Stimulated activated CD8-positive, alpha-beta memory T cell treated with anti-CD3 and anti-CD28 coated beads, Interleukin-2, amount 100 ng/mL, for 48 hours (primary cell): ENCODE measurements at places on chromosomes 3 and 15.

GRCh38 chr15:50803479-50804180 lies 38.1 kb upstream of the SPPL2A start:
- no peak for DNase-seq

DNA sequence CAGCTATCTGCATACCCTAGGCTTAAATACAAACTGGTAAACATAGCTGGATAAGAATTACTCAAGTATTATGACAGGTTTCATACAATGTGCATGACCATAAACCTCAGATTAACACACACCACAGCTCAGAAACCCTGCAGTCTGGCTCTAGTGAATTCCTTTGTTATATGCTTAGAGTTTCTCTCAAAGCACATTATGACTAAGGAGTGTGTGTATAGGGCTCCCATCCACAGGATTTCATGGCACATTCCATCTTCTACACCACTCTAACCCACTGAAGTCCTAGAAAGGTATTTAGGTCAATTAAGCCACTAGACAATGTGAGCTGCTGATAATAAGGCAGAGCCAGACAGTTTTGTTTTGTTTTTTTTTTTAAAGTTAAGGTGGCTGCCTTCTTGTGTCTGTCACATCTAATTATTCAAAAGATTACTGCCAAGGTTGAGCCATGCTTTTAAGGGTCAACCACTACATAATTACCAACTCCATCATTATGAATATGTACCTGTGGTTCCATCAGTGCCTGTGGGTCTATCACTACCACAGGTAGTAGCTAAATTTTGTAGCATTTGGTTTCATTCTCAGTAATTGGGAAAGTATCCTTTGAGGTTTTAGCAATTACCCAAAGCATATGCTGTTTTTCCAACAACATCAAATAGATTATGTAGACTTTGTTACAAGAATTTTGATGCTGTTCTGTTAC lies 107.0 kb downstream of the ALCAM start:
- no peak for DNase-seq

DNA sequence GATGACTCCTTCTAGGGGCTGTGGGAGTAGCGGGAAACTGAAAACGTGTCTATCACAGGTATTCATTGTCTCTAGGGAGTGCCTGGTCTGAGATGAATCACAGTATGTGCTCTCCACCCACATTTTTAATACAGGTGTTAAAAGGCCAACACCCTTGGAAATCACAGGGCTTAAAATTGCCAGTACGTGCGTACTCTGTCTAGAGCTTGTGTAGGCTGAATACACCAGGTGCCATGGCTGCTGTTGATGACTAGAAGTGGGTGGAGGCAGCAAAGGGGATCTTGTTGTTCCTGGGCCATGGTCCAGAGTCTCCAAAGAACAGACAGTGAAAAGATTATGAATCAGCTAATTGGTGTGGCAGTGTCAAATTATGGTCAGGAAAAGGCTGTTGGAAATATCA lies 35.1 kb upstream of the P3H2 start:
- no peak for DNase-seq

DNA sequence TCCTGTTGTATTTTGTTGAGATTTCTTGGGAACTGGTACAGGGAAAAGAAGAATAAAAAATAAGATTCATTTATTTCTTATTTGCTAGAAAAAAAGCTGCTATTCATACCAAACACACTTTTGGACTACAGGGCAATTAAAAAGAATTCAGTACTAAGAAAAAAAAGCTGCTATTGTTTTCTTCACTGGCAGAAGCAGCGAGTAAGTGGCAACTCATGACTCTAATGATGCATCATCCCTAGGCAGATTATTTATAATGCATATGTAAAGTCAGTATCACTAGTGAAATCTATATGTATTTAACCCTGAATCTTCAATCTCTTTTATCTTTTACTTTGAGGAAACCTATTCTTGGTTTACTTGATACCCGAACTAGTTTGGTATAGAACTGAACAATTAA lies 15.2 kb downstream of the PFN2 start:
- DNase-seq = no peak

DNA sequence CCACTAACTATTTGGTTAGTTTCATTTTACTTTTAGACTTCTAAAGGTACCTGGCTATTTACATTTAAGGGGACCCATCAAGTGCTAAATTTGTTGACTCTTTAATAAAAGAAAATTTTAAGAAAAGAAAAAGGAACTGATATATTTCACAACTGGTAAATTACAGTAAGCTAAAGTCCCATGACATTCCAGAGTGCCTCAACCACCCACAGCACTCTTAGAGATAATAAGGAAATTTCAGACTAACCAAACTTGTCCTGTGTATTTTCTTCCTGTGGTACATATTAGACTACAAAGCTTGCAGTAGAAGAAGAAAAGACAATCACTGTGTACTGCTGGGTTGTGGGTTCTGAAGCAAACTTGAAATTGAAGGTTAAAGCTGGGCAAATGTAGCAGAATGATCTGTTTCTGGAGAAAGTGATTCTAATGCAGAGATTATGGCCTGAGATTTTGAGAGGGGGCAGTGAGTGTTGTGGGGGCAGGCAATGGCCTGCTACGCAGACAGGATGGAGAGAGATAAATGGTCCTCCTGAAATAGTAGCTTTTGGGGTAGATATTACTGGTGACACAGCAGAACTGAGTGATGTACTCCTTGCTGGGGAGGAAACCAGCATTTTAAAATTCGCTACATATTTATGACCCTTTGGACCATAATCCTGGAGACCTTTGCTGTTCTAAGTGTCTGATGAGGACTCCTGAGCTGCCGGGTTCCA lies 24.5 kb upstream of the MFSD1 start:
- no peak for DNase-seq

- no peak for DNase-seq
Observed at GRCh38 chr3:19183584-19183983, 35.3 kb downstream of the KCNH8 start.

- DNase-seq = no peak
Observed at GRCh38 chr3:100766069-100766468, 56.8 kb downstream of the TFG start.

GRCh38 chr15:42825599-42825998 lies 88.7 kb upstream of the CDAN1 start:
- DNase-seq = no peak

DNA sequence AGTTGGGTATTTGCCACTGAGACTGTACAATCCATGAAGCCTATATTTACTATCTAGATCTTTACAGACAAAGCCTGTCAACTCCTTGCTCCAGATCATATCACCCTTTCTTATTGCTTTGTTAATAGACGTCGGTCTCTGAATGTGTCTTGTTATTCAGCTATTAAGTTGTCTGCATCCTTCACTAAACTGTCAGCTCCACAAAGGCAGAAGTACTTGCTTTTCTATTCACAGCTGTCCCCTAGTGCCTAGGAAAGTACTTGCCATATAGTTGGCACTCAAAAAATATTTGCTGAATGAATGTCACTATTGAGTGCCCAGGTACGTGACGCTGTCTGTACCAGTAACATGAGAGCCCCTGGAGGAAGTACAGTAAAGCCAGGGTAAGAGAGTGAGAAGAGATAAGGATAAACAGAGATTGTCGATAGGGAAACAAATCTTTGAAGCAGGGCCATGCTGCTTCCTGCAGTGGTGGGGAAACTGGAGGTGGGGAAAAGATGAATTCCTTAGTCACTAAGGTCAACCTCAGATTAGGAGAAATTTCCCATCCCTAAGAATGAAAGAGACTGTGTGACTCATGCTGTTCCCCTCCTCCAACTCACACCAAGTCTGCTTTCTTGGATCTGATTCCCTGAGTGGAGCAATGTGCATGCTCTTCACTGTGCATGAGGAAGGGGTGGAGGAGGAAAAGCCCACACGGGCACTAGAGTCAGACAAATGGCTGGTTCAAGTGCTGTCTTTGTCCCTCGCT lies 36.3 kb downstream of the PRICKLE2 start:
- no peak for DNase-seq
